ENCODE measurements at places on chromosomes 7 and 10.
A peak's percentile ranks its signal among the peaks of the same experiment; 100 is the strongest.

GRCh38 chr10:22617516-22617915 is 96.9 kb downstream of the PIP4K2A start:
- no peak for DNase-seq

- no peak for DNase-seq
These were observed 53.7 kb upstream of the TMEM248 start for GRCh38 chr7:66867198-66867790.

DNA sequence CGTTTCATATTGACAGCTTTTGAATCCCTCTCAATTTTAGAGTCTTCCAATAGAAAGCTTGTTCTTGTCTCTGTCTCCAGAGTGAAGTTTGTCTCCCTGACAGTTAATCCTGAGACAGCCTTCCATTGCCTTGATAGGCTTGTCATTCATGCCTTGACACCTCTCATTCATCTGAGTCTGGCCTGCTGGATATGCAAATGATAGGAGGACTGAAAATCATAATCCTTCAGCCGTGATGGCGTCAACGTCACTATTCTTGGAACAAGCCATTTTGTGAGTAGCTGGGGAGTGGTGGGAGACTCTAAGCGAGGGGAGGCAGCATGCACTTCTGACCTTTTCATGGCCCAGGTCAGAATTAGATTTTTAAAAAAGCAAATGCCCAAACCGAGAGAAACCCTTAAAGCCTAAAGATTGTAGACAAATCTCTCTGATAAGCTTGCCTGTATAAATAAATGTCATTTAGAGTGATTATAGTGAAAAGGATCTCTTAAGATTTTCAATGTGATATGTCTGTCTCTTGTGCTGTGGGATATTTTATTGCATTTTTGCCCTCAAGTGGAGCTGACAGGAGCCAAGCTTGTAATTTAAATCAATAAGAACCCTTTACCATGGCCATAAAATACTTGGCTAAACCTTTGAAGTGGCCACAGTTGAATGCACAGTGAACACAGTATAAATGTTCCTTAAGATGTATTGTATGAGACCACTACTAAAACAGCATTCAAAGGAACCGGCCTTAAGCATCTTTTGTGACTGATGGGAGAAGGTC is 148.8 kb downstream of the SNX10 start:
- DNase-seq, result no peak

GRCh38 chr7:43553999-43554398 is 28.9 kb upstream of the STK17A start:
- DNase-seq, result no peak

- no peak for DNase-seq
These were observed 101.9 kb upstream of the ARHGAP21 start for GRCh38 chr10:24825551-24825950.

- no peak for DNase-seq
These were observed 39.9 kb downstream of the TPST1 start for GRCh38 chr7:66245008-66245407.

DNA sequence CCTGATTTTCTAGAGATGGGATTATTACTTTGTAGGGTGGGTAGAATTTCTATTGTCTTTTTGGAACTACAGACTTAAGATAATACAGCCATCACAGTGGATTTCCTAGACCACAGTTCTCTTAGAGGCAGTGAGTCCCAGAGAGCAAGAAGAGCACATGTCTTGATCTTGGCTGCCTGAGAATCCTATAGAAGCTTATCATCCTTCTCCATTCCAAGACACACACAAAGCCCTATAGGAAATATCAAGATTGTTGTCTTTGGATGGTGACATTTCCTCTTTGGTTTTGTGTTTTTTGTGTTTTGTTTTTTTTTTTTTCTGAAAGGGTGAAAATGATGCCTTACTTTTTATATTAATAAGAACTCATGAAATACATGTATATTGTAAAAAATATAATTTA is 143.1 kb downstream of the AHR start:
- DNase-seq, result no peak

DNA sequence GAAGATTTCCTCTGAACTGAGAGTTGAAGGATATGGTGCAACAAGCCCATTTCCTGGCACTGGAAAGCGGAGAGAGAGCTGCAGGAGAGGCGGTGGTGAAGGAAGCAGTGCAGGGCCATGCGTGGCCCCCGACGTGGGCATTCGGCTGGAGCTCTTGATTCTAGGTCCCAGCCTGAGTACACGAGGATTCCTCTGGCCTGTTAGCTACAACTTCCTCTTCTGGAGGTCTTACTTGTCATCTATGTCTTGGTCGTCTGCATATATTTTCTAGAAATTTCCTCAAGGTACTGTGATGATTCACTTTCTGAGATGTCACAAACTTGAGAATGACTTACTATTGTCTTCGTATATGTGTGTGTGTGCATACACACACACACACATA is 59.2 kb upstream of the JAZF1 start:
- DNase-seq, result no peak

- no peak for DNase-seq
These were observed 33.5 kb upstream of the CADPS2 start for GRCh38 chr7:122919643-122920181.

DNA sequence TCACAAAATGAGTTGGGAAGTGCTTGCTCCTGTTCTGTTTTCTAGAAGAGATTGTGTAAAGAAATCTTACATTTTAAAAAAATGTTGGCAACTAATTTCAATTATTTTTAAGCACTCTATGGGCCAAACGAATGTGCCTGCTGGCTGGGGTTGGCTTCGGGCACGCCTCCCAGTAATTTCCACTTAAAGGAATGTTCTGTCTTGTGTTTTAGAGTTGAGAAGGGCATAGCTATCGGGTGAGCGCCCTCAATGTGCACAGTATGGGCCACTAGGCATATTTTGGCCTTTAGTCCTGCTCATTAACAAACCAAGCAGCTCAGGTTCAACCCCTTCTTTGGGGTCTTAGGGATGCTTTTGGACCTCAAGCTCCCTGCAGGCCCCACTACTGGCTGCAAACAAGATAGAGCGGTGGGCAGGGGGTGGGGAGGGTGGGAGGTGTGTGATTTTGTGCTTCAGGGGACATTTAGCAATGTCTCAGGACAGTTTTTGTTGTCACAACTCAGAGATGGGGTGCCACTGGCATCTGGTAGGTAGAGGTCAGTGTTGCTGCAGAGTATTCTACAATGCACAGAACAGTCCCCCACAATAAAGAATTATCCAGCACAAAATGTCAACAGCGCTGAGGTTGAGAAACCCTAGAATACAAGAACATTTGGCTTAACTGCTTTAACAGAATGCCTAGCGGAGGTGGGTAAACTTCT is 40.7 kb downstream of the TACC2 start:
- DNase-seq, result no peak

DNA sequence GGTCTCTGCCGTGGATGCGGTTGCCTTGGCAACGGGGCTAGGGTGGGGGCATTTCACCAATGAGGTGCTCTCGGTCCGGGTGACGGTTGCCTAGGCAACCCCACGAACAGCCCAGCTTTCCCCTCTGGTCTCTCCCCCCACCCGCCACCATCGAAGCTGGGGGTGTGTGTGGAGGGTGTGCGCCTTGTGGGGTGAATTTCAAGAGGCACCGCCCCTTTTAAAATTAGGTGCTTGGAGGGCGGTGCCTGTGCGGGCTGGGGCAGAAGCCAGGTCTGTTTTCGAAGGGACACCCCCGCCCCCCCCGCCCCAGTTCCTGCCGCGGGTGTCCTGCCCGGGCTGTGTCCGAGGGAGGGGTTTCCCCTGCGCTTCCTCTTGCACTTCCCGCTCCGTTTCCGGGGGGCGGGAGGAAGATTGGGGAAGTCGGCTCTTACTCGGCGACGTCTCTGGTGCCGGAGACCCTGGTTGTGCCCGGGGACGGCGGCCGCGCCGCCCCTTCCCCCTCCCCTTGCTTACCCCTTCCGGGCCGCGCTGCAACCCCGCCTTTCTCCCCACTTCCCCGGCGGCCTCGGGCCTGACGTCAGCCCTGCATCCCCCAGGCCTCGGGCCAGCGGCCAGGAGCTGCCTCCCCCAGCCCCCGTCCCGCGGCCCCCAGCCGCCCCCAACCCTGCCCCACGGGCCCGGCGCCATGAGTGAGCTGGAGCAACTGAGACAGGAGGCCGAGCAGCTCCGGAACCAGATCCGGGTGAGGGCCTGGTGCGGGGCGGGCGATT is 2.2 kb downstream of the GNB2 start:
- DNase-seq, result peak; percentile 67

DNA sequence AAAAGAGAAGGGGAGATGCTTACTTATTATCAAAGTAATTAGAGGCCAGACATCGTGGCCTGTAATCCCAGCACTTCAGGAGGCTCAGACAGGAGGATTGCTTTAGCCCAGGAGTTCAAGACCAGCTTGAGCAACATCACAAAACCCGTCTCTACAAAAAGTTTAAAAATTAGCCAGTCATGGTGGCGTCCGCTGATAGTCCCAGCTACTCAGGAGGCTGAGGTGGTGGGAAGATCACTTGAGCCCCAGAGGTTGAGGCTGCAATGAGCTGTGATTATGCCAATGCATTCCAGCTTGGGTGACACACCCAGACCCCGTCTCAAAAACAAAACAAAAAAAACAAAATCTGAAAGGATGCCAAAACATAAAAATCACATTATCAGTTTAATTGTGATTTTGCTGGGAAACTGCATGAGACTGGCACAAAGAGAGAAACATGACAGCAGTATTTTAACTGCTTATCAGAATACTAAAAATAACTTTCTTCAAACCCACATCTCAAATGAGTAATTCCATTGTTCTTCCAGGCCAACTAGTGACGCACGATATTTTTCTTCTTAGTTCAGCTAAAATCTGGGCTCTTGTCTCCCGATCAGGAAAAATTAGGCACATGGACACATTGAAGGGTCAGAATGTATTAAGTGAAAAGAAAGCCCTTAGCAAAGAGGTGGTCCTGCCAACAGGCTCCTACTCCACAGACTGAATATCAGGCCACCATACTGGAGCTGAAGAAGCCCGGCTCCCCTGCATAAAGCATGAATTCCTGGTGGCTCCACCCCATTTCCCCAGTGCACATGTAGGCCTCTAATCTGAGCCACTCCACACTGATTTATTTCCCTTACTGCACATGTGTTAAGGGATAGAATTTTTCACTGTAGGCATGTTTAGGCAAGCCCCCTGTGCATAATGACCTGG is 9.6 kb upstream of the CCM2 start:
- no peak for DNase-seq

- no peak for DNase-seq
These were observed 314.3 kb upstream of the LRGUK start for GRCh38 chr7:133812877-133813276.

- no peak for DNase-seq
These were observed 12.5 kb upstream of the ARMS2 start for GRCh38 chr10:122441961-122442360.

DNA sequence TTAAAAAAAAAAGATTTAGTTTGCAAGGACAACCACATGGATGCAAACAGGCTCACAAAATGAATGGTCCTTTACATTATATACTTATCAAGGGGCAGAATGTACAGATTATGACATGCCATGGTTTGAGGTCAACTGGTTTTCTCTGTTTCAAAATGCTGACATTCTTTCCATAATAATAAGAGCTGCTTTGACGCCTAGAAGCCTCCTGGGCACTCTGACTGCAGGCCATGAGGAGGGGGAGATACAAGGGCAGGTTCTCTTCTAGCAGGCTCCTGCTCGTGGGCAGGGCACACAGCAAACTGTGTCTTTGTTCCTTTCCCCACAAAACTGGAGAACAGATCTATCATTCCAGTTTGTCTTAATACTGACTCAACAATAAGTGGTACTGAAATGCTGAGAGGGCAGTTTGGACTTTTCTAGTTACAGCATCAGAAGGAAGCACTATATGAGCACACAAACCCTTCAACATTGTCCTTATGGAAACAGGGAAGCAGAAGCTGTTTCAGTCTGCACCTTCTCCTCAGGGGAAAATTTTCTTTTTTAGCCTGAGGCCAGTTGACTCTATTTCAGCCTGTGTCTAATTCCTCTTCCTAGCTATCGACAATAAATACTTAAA is 314.9 kb upstream of the AOAH start:
- no peak for DNase-seq

GRCh38 chr7:47350425-47350824 is 231.5 kb downstream of the TNS3 start:
- DNase-seq, result peak; percentile 13

DNA sequence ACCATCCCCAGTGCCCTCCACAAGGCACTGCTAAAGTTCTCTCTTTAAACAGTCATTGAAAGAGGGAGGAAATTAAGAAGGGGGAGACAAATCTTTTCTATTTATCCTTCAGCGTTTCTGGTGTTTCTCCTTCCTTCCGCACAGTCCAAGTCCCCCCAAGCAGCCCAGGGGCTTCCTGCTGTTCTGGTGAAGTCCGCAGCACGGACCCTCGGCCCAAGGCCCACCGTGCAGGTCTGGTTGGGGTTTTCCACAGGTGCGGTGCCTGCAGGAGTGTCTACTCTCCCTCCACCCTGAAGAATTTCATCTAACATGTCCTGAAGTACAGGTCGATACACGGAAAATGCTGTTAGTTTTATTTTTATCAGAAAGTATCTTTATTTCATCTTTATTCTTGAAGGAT is 34.1 kb upstream of the KNDC1 start:
- no peak for DNase-seq

DNA sequence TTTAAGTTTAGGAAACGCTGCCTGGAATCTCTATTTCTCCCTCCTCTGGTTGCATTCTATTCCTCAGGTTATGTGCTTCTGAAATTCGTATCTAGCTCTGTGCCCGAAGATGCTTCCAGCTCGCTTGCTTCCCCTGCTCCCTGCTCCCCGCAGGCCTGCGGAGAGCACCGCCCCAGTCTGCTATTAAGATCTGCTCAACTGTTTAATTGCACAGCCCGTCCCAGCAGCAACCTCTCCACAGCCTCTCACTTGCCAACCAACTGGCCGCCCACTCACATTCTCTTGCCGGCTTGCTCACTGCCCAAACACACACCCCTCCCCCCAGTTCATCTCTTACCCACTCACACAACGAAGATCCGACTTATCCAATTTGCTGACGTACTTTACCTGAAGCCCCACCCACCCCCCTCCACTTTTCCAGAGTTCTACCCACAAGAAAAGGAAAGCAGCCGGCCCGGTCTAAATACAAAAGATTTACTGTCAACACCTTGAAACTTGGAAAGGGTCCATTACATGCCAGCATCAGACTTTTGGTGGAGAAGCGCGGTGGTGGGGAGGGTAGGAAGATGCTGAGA is 167.3 kb upstream of the KLF14 start:
- DNase-seq, result no peak

- no peak for DNase-seq
These were observed 13.0 kb downstream of the NRP1 start for GRCh38 chr10:33321516-33321915.

GRCh38 chr7:67990003-67990402 is 993.4 kb downstream of the TYW1 start:
- no peak for DNase-seq

- DNase-seq, result no peak
These were observed 203.7 kb upstream of the IMMP2L start for GRCh38 chr7:111765751-111766643.

DNA sequence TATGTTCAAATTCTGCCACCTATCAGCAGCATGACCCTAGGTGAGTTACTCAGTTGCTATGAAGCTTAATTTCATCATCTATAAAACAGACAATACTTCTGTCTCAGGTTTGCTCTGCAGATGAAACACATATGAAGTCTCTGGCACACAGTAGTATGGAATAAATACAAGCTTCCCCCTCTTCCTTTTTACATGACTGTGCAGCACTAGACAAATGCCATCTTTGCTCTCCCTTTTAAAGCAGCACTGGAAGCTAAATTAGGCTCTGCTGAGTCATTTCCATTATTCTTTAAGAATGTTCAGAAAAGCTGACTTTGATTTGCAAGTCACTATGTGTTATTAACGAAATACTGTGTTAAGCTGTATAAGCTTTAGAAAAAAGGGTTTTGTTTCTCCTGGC is 40.7 kb upstream of the ANAPC16 start:
- DNase-seq, result no peak
